Non-pigmented ciliary epithelial cell (primary cell): ENCODE measurements at places on chromosomes 11 and 22.

- no peak for DNase-seq
Observed at GRCh38 chr11:58999291-58999680, 60.0 kb downstream of the GLYATL1 start.

GRCh38 chr11:35820614-35821013 is 123.2 kb upstream of the LDLRAD3 start:
- DNase-seq = no peak

DNA sequence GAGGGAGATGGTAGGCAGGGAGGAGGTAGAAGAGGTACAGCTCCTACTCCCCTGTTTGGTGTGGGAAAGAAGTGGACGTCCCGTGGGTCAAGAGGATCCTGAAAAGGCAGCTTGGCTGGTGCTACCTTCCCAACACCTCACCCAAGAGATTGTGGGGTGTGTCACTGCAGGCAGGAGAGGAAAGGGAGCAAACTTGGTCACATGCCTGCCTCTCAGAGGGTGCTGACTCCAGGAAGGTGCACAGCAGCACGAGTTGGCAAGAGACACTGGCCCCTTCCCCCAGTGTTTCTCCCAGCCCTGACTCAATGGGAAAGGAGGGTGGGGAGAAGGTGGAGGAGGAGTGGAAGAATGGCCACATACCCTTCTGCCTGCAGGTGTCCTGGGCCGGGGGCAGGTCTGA is 99.6 kb downstream of the CSNK2A3 start:
- no peak for DNase-seq

DNA sequence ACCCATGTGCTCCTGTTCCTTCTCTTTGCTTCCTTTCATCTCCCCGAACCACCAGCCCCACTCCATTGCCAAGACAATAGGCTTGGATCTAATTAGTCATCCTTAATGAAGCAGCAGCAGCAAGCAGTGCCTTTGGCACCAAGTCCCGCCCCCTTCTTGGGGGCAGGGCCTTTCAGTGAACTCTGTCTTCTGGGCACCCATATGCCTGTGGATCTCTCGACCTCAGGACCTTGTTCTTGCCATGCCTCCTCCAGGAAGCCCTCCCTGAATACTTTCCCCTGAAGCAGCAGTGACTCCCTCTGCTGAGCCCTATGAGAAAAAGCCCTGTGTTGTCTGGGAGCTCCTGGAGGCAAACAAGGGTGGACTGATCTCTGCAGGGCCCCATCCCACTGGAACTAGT is 32.1 kb downstream of the ARHGEF17 start:
- DNase-seq = no peak

DNA sequence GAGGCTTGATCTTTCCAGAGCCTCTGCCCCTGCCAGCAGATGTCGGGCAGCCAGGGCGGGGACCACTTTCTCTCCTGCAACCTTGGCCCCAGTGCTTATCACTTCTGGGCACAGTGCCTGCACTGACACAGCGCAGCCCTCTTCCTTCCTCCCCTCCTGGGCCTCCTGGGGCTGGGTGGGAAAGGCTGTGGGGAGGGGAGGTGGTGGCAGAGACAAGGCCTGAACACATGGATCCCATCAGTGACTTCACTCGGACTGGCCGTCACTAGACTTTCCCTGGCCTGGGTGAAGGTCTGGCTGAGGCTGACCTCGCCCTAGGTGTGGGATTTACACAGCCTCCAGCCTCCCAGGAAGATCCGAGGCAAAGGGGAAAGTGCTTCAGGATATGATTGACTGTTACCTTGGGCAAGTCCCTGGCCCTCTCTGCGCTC is 68.1 kb downstream of the LRRC32 start:
- no peak for DNase-seq

DNA sequence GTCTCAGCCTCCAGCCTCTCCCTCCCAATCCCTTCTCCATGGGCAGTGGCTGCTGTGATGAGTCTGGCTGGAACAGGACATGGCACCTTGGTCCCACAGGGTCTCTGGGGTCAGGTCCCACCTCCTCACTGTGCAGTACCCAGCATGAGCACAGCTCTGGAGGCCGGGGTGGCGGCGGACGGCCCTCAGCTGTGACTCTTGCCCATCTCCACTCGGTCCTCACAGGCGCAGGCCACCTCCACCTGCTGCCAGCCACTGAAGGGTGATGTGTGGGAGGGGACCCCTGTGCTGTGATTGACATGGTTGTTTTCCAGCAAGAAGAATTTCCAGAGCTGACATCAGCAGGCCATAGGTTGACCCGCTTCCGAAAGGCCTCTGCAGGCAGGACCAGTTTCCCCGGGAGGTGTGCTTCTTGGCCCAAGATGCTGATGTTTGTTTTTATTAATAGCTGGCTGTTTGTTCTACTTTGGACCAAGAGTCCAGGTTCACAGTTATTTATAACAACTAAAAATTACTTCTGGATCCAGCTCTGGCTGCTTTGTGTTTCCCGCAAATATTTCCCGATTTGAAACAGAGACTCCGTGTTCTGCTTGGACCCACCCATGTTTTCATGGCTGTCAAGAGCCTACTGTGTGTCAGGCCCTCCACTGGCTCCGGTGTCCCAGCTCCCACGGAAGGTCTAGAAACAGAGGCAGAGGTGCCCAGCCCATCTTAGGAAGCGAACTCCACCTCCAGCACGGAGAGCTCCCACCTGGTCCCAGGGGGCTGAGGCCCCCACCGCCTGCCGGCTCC is 45.7 kb downstream of the SCUBE1 start:
- DNase-seq = no peak
